Tibial nerve (tissue), 4 donors: ENCODE measurements at places on chromosomes 5 and 9. TPM values are rescaled to one million over a fixed set of nuclear protein-coding genes. Genes with fewer than 3 reads are reported as not detected.

DNA sequence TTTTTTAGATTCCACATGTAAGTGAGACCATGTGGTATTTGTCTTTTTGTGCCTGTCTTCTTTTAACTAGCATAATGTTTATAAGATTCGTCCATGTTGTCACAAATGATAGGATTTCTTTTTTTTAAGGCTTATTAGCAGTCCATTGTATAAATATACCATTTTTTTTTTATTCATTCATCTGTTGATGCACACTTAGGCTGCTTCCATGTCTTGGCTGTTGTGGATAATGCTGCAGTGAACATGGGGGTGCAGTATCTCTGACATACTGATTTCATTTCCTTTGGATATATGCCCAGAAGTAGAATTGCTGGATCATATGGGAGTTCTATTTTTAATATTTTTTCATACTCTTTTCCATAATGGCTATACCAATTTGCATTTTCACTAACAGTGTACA lies 48.7 kb downstream of the KIAA1958 start:
- DNase-seq, result no peak

DNA sequence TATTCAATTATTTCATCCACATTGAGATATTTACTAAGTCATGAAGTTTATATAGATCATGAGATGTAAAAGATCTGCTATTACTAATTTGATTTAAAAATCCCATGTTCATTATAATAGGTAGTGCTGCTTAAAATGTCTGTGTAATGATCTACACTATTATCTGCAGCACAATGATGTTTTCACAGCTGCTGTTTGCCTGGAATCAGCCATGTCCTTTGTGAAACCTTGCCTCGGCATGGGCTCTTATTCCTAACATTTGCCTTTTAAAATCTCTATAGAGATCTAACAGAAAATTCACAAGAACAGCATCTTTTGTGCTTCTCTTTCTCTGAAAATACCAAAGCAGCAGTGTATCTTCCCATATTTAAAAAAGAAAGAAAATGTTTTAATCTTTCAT lies 444.6 kb downstream of the PTPRD start:
- DNase-seq, result no peak

DNA sequence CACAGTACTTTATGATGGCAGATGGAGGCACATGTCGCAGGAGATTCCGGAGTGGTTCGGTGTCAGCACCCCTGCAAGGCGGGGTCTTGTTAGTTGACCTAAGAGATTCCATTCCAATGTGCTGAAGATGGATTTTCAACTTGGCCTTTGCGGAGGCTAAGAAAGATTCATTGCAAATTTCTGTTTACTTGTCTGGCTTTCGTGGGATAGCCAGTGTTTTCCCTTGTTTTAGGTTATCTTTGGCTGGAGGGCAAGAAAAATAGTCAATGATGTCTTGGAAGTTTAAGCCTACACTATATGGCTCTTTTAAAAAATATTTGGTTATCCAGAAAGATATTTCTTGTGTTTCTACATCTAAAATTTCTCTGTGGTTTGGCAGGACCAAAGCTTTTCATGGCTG lies 123.6 kb upstream of the PTCH1 start:
- no peak for DNase-seq

GRCh38 chr5:42555010-42555409 lies 131.8 kb downstream of the GHR start:
- no peak for DNase-seq

GRCh38 chr5:90135779-90136378 lies 273.7 kb downstream of the CETN3 start:
- no peak for DNase-seq

Gene SOHLH1
- not detected for total RNA-seq
